ENCODE measurements at places on chromosomes 13 and 19. TPM values are rescaled to one million over a fixed set of nuclear protein-coding genes. Genes with fewer than 3 reads are reported as not detected.
A peak's percentile ranks its signal among the peaks of the same experiment; 100 is the strongest.

DNA sequence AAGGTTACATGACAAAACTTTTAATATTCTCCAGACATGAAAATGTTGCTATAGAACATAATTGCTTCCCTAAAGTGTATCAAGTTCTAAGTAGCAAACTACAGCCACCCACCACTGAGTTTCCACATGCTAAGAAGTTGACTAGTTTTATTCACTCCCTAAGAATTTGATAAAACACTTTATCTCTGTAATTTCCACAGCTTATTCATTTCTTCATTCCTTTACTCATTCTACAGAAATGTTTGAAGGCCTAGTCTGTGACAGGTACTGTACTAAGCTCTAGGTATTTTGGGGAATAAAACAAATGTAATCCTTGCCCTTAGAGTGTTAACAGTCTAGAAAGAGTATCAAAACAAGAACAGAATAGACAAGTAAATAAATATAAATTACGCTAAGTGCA, 101.8 kb upstream of the DIAPH3 start:
- no peak overlapping the region for H3K4me3 ChIP-seq
- no peak for DNase-seq
- no peaks in the 10 kb centered on the region for H3K4me1 ChIP-seq
- H3K27me3 ChIP-seq, result peaks cover 2% of the 10 kb centered on the region

GRCh38 chr13:111177921-111178320, 62.8 kb downstream of the ARHGEF7 start:
- DNase-seq, result peak; percentile 81
- H3K4me1 ChIP-seq, result peaks cover 8% of the 10 kb centered on the region
- no peaks in the 10 kb centered on the region for H3K27me3 ChIP-seq
- H3K36me3 ChIP-seq, result peaks cover 4% of the 10 kb centered on the region
- H3K4me3 ChIP-seq, result no peak overlapping the region

- H3K27me3 ChIP-seq, result no peaks in the 10 kb centered on the region
- H3K36me3 ChIP-seq, result no peaks in the 10 kb centered on the region
- H3K4me3 ChIP-seq, result no peak overlapping the region
- H3K27ac ChIP-seq, result no peak overlapping the region
These were observed 454.3 kb downstream of the PCDH17 start for GRCh38 chr13:58085819-58086218.

GRCh38 chr13:97124915-97125809, 97.0 kb upstream of the MBNL2 start:
- no peaks in the 10 kb centered on the region for H3K36me3 ChIP-seq
- peaks cover 28% of the 10 kb centered on the region for H3K4me1 ChIP-seq
- H3K27ac ChIP-seq, result peak overlapping the region; percentile 69
- DNase-seq, result peak; percentile 74

GRCh38 chr13:111876506-111876905, 190.4 kb upstream of the SOX1 start:
- no peak overlapping the region for H3K27ac ChIP-seq
- no peaks in the 10 kb centered on the region for H3K36me3 ChIP-seq
- DNase-seq, result no peak
- H3K4me1 ChIP-seq, result no peaks in the 10 kb centered on the region
- H3K4me3 ChIP-seq, result no peak overlapping the region

DNA sequence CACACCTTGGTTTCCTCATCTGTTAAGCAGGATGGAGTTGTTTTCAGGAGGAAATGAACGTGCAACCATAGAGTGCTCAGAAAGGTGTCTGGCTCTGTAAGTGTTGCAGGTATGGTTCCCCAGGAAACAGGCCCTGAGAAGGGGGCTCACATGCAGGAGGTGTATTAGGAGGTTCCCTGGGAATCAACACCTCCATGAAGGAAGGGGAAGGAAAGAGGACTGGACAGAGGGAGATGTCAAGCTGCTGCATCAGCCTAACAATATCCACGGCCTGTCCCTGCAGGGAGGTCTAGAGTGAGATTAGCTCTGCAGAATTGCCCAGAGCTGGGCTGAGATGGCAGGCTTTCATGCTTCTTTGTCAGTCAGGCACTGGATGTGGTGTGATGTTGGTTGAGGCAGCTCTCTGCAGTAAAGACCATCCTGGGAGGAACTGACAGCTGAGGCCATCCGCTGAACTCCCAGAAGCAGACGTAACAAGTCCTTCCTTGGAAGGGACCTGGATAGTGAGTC, 373.3 kb downstream of the ZNF536 start:
- no peak overlapping the region for H3K4me3 ChIP-seq
- H3K27me3 ChIP-seq, result no peaks in the 10 kb centered on the region
- H3K36me3 ChIP-seq, result no peaks in the 10 kb centered on the region
- H3K4me1 ChIP-seq, result no peaks in the 10 kb centered on the region
- H3K27ac ChIP-seq, result no peak overlapping the region

- H3K27me3 ChIP-seq, result peaks cover 17% of the 10 kb centered on the region
- no peaks in the 10 kb centered on the region for H3K4me1 ChIP-seq
- DNase-seq, result no peak
- no peak overlapping the region for H3K27ac ChIP-seq
These were observed 8.8 kb upstream of the CYSLTR2 start for GRCh38 chr13:48644951-48645350.

- no peaks in the 10 kb centered on the region for H3K27me3 ChIP-seq
- peaks cover 28% of the 10 kb centered on the region for H3K4me1 ChIP-seq
- peak; percentile 97 for DNase-seq
- H3K27ac ChIP-seq, result peak overlapping the region; percentile 99
- no peak overlapping the region for H3K4me3 ChIP-seq
- no peaks in the 10 kb centered on the region for H3K36me3 ChIP-seq
These were observed 3.4 kb downstream of the ITGBL1 start for GRCh38 chr13:101455863-101456262.

GRCh38 chr19:38650911-38651584, 3.6 kb downstream of the ACTN4 start:
- peak; percentile 60 for DNase-seq
- H3K4me1 ChIP-seq, result peaks cover 38% of the 10 kb centered on the region
- H3K27ac ChIP-seq, result peak overlapping the region; percentile 91
- no peak overlapping the region for H3K4me3 ChIP-seq
- no peaks in the 10 kb centered on the region for H3K27me3 ChIP-seq

- H3K4me1 ChIP-seq, result no peaks in the 10 kb centered on the region
- H3K4me3 ChIP-seq, result no peak overlapping the region
- no peaks in the 10 kb centered on the region for H3K27me3 ChIP-seq
- H3K27ac ChIP-seq, result no peak overlapping the region
- 0 out of 2 replicates have a peak, but pooled peaks cover 3% of the 10 kb centered on the region for H3K36me3 ChIP-seq
- DNase-seq, result no peak
These were observed 18.3 kb downstream of the ZNF77 start for GRCh38 chr19:2926341-2927031.

GRCh38 chr13:23289917-23290357, 109.2 kb downstream of the SGCG start:
- H3K4me3 ChIP-seq, result no peak overlapping the region
- peak; percentile 47 for DNase-seq
- peaks cover 1% of the 10 kb centered on the region for H3K27me3 ChIP-seq
- no peaks in the 10 kb centered on the region for H3K4me1 ChIP-seq
- H3K36me3 ChIP-seq, result no peaks in the 10 kb centered on the region

DNA sequence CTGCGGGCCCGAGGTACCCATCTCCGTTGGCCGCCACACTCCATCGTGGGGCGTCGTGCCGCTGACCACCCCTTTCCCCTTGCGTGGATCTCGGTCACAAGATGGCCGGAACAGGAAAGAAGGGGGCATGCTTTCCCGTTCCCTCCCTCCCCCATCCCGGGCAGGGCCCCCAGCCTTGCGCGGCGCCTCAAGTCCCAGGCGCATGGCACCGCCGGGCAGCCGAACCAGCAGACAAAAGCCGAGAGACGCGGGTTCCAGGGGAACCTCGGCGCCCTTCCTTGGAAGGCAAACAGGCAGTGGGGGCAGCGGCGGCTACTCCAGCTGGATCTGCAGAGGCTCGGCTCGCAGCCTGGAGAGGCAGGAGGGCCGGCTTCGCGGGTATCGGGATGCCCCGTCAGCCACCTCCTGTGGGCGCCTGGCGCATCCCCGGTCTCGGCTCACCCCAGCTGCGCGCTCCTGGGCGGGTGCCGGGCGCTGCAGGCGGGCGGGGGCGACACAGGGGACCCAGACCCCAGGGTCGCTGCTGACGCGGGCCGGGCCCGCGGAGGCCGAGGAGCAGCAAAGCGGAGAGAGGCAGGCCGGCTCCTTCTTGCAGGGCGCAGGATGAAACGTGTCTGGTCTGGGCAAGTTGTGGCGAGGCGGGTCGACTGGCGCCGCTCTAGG, 439 bp downstream of the DZIP1 start:
- peaks cover 6% of the 10 kb centered on the region for H3K36me3 ChIP-seq
- H3K27ac ChIP-seq, result peak overlapping the region; percentile 80
- peaks cover 10% of the 10 kb centered on the region for H3K4me1 ChIP-seq
- no peaks in the 10 kb centered on the region for H3K27me3 ChIP-seq
- H3K4me3 ChIP-seq, result peak overlapping the region; percentile 50
- DNase-seq, result peak; percentile 35

GRCh38 chr13:49633710-49634109, 5.4 kb downstream of the ARL11 start:
- no peaks in the 10 kb centered on the region for H3K4me1 ChIP-seq
- H3K36me3 ChIP-seq, result no peaks in the 10 kb centered on the region
- H3K27ac ChIP-seq, result no peak overlapping the region
- DNase-seq, result no peak
- H3K4me3 ChIP-seq, result no peak overlapping the region

- H3K27me3 ChIP-seq, result no peaks in the 10 kb centered on the region
- H3K36me3 ChIP-seq, result no peaks in the 10 kb centered on the region
- no peak overlapping the region for H3K27ac ChIP-seq
These were observed 2.5 kb upstream of the KEAP1 start for GRCh38 chr19:10505583-10506229.

ZNF541 gene
- total RNA-seq, result not detected

CEACAM20 gene
- total RNA-seq, result not detected

CRX gene
- total RNA-seq, result not detected

SPACA4 gene
- not detected for total RNA-seq

GPC6 gene
- 31.4 TPM for total RNA-seq

CACNG7 gene
- total RNA-seq, result 0.36 TPM

SLC39A3 gene
- 12.4 TPM for total RNA-seq

ATG4D gene
- 9.2 TPM for total RNA-seq

RUBCNL gene
- total RNA-seq, result not detected
